ENCODE measurements at places on chromosomes 2 and 18.

DNA sequence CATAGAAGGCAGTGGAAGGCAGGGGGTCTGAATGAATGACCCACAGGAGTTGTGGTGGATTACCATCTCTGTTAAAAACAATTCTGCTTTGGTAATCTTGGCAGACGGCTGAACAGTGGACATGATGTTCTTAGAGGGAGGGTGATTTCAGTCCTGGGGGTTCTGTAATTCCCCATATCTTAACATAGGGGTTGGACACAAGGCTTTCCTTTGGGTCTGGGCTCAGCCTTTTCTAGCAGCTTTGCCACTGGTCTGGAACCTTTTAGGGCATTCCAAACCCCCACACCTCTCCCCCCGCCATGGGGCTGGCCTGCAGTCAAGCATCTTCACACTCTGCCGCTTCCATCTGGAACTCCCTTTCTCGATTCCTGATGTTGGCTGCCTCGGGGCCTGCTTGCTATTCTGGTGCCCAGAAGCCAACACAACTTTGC, 50.3 kb downstream of the RPL37A start:
- no peak for DNase-seq

GRCh38 chr2:137769406-137769805, 194.9 kb upstream of the HNMT start:
- no peak for DNase-seq

GRCh38 chr18:44579028-44579702, 101.5 kb upstream of the SETBP1 start:
- no peak for DNase-seq

DNA sequence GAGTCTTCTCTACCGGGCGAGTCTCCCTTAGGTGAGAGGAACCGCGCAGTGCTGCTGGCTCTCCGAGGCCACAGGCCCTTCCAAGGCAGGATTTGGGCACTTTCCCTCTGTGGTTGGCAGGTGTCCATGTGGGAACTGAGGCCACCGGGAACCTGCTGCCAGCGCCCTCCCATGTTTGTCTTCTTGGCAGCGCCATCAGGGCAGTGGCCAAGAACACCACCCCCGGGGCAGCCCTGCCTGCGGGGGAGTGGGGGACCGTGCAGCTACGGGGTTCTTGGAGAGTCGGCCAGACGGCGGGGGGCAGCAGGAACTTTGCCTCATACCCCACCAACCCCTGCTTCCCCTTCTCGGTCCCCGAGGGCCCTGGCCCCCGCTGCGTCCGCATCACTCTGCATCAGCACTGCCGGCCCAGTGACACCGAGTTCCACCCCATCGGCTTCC, 10.0 kb downstream of the CAPN10 start:
- no peak for DNase-seq

- DNase-seq = no peak
These were observed 353.1 kb upstream of the FANCL start for GRCh38 chr2:58594175-58594574.

DNA sequence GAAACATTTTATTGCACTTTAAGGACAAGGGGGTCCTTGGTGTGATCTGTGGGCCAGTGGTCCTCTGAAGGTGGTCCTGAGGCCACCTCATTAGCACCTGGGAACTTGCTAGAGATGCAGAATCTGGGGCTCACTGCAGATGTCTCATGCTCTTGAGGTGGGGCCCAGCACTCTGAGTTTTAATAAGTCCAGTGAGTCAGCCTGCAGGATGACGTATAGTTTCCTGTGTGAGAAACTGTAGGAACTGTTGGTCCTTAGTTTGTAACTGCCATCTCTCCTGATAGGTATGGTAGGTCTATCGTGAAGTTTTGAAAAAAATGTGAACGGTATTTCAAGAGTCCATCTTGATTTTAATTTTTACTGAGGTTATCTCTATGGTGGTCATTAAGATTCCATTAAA, 2.8 kb downstream of the TRPM8 start:
- DNase-seq = no peak

All from activated CD4-positive, alpha-beta T cell treated with anti-CD3 and anti-CD28 coated beads, Interleukin-2, amount 50 U/mL, for 4 hours (primary cell).